Neural progenitor cell (in vitro differentiated cells): ENCODE measurements at places on chromosomes 2 and 18.

GRCh38 chr2:241952816-241953215 is 83.3 kb downstream of the RTP5 start:
- no peak for DNase-seq

GRCh38 chr2:4110273-4110672 is 406.9 kb downstream of the DCDC2C start:
- DNase-seq = no peak

DNA sequence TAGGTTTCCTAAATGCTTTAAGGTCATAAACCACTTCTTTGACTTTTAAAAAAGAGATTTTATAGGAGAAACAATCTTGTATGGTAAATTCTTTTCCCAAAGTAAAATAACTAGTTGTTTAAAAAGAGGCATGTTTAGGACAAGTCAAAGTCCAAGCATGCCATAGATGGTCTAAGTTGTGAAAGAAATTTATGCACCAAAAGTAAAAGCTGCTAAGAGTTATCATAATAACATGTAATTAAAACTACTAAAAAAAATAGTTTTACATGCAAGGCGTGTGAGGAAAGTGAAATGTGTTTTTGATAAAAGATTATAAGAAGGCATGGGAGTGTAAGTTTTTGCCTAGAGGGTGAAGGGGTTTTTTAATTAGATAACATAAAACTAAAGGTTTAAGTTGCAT is 22.5 kb downstream of the FAM210A start:
- DNase-seq = peak; percentile 15

DNA sequence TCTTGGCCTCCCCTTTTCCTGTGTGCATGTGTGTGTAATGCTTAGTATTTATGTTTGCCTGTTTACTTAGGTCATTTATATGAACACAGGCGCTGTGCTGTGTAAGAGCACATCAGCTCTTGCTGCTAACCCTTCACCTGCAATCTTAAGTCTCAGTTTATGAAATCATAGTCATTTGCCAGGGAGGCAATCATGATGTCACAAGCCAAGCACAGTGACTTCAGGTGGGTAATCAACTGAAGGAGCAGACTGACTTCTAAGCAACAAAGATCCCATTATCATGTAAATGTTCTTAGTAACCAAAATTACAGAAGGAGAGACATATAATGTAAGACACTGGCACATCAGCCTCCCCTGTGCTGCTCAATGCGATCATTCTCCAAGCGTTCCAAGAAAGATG is 386.3 kb upstream of the MEIS1 start:
- DNase-seq = no peak

GRCh38 chr2:120454654-120455385 is 108.9 kb downstream of the INHBB start:
- no peak for DNase-seq

GRCh38 chr18:34281722-34282121 is 57.0 kb upstream of the NOL4 start:
- no peak for DNase-seq
